ENCODE measurements at places on chromosomes 3 and 15. TPM values are rescaled to one million over a fixed set of nuclear protein-coding genes. Genes with fewer than 3 reads are reported as not detected.

MEIS2 gene
- total RNA-seq, result 11.9 TPM

PRRT3 gene
- 4.3 TPM for total RNA-seq

CADM2 gene
- 0.26 TPM for total RNA-seq

GRCh38 chr3:8589880-8590556 lies 54.6 kb downstream of the SSUH2 start:
- H3K27me3 ChIP-seq, result no peaks in the 10 kb centered on the region
- H3K27ac ChIP-seq, result no peak overlapping the region
- H3K4me1 ChIP-seq, result no peaks in the 10 kb centered on the region
- H3K36me3 ChIP-seq, result no peaks in the 10 kb centered on the region
- DNase-seq, result no peak
- H3K4me3 ChIP-seq, result no peak overlapping the region
